ENCODE measurements at places on chromosomes 12 and 14.

GRCh38 chr12:48296586-48297282 lies 54.0 kb downstream of the ZNF641 start:
- DNase-seq = peak; percentile 42

GRCh38 chr12:130990034-130990433 lies 36.3 kb downstream of the ADGRD1 start:
- no peak for DNase-seq

DNA sequence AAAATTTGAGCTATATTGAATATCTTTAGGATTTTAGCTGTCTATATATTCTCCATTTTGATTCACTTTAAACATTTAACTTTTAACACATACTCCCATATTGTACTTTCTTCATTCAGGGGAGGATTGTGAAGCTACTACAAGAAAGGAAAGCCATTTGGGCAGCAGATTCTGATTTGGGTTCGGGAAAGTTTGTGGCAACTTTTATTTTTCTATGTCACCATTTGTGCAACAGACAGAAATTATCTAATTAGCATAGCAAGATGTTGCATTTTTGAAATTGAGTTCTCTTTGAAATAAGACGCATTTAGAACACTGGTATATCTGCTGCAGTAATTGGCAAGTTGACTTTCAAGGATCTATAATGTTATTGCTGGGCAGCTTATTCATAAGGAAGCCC lies 134.3 kb downstream of the KICS2 start:
- DNase-seq = no peak

GRCh38 chr14:32611752-32612151 lies 282.7 kb downstream of the AKAP6 start:
- DNase-seq = no peak

DNA sequence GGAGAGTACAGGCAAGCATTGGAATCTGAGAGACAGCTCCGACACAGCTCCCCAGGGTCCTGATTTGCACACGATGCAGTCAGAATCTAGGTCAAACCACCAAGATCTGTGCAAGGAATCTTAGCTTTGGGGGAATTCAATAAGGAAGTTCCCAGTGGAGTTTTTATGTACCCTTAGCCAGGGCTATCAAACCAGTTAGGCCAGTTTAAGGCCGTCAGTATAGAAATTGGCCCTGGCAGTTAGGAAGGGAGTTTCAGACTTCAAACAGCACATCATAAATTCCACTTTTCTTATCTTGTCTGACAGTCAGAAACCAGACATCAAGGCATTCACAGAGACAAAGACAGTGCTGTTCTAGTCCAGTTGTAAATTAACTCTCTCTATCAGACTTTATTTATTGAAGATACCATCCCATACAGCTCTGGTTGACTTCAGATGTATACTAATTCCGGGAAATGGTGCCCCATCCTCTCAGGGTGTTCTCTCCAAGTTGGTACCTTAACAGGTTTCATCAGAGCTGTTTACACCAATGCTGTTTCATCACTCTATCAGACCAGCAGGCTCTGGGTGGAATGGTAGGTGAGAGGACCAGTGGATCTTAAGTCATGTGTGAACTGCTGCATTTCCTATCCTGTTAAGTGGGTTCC lies 157.5 kb upstream of the ATF7IP start:
- no peak for DNase-seq
